ENCODE measurements at places on chromosomes 1 and 21.

- no peak for DNase-seq
These were observed 164.4 kb downstream of the PBX1 start for GRCh38 chr1:164723296-164723798.

- DNase-seq: no peak
These were observed 5.0 kb upstream of the CHD5 start for GRCh38 chr1:6185151-6185550.

- peak; percentile 83 for DNase-seq
These were observed 100.7 kb upstream of the SLC25A33 start for GRCh38 chr1:9438431-9439073.

DNA sequence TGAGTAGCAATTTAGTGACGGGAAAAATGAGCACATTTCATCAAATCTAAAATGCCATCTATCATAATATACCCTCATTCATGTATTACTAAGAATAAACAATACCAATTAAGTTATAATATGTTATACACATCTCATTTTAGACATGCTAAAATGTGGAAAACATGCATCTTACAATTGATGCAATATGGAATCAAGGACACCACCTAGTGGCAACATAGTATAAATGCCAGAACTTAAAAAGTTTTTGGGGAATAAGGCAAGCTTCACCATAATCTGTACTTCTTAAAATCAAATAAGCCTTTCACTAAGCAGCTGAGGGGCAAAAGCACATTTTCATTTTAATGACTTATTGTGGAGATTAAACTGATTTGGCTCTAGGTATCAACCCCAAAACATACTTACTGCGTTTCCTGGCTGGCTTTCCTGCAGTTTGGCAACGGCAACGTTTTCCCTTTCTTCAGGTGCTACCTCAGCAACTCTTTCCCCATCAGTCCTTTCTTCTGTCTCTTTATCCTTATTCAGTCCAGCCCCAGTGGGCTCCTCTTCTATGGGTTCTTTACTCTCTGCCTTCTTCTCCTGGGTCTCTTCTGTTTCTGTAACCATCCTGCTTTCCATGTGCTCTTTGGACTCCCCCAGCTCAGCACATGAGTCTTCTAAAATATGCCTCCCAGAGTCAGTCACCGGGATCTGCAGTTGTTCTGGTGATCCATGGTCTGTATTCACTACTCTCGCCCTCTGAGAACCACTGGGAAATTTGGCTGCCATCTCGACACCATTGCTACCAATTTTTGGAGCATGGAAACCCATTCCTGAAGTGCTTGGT lies 11.4 kb downstream of the SDE2 start:
- peak; percentile 58 for DNase-seq

GRCh38 chr1:7383671-7384520 lies 387.2 kb upstream of the VAMP3 start:
- no peak for DNase-seq

DNA sequence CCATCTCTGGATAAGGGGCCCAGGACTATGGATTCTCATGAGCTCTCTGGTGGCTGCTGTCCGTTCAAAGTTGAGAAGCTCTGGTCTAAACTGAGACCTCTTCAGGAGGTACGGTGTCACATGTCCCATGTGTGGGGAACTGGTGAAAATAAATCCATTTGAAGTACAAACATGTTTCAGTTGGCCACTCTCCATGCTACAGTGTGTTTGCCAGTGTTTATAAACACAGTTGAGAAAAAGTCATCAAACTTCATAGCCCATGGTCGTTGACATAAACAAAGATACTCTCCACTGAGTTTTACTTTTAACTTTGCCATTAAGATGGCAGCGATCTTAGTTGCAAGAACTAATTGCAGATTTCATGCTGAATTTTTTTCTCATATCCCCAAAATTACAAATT lies 72.8 kb downstream of the PSMG1 start:
- DNase-seq: no peak

- no peak for DNase-seq
These were observed 21.3 kb upstream of the PRSS38 start for GRCh38 chr1:227793948-227794816.

DNA sequence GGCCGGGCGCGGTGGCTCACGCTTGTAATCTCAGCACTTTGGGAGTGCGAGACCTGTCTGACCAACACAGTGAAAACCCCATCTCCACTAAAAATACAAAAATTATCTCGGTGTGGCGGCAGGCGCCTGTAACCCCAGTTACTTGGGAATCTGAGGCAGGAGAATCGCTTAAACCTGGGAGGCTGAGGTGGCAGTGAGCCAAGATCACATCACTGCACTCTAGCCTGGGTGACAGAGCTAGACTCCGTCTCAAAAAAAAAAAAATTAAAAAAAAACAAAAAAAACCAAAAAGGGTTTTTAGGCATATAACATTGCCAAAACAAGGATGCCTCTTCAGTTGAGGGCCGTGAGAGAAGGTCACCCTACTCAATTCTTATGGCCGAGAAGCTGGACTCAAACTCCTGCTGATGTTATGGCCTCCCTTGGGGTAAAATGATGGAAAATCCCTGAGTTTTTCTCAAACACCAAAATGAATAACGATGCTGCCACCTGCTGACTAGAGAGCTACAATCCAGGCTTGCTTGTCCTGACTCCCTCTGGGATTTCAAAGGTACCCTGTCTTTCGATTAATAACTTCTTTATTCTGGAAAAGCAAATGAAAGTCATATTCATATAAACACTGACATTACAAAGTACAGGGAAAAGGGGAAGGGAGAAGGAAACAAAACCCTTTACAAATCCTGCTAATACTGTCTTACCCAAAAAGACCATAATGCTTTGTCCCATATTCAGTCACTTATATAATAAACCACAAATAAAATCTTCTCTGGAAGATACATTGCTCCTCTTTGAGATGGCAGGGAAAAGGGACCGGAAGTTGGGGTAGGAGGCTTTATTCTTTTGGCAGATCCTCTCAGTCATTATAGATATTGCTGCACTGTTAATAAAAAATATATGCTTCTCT lies 10.7 kb downstream of the RAB42 start:
- DNase-seq: peak; percentile 61

DNA sequence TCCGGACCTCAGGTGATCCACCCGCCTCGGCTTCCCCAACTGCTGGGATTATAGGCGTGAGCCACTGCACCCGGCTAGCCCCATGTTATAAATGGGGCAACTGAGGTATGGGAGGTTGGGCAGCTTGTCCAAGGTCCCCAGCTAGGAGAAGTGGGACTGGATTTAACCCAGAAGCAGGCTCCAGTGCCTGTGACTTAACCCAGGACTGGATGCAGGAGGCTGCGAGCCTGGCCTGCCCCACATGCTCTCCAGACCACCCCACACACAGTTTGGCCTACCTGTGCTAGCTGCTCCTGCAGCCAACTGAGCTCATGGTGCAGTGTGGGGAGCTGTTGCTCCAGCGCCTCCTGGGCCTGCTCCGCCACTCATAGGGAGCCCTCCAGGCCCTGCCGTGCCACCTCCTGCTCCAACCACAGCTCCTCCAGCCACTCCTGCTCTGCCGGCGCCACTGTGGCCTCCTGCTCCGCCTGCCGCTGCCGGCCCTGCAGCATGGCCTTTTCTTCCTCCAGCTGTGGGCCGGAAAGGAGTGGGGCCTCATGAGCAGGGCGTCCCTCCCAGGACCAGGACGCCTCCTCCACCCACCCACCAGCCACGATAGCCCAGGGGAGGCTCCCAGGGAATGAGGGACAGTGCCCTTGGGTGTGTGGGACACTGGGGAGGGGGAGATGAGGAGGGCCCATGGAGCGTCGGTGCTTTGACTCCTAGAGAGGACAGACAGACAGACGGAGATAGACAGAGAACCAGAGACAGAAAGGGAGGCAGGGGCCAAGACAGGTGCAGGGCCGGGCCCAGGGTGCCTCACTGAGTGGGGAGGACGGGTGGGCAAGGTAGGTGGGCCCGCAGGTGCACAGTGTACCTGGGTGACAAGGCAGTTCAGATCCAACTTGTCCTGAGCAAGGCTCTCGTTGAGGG lies 12.4 kb upstream of the NBPF1 start:
- DNase-seq: no peak

DNA sequence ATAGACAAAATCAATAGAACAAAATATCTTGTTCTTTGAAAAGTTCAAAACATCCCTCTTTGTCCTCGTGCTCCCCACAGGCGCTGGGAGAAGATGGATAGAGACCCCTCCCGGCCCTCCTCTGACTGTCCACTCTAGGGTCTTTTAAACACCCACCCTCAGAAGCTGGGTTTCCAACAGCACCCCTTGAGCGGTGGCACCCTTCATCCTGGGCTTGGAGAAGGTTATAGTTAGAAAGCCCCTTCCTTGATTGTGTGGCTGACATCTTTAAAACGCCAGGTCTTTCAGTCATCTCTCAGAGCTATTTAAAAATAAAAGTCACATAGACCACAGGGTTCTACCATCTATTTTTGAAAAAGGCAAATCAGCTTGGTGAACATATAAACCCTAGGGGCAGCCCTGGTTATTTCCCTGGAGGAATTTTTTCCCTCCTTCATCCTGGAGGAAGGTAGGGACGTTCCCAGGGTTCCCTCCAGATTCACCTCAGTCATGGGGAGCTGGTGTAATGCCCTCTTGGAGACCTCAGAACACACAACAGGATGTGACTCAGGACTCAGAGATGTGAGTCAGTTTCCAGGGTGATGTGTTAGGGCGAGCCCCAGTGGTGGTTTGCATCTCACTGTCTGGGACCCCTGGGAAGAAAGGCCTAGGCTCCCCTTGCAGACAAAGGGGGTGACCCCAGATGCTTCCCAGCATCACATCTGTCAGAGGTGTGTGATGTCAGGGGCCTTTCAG lies 138.5 kb downstream of the CLIC6 start:
- peak; percentile 90 for DNase-seq

- DNase-seq: no peak
These were observed 14.4 kb downstream of the ABCG1 start for GRCh38 chr21:42233067-42233961.

DNA sequence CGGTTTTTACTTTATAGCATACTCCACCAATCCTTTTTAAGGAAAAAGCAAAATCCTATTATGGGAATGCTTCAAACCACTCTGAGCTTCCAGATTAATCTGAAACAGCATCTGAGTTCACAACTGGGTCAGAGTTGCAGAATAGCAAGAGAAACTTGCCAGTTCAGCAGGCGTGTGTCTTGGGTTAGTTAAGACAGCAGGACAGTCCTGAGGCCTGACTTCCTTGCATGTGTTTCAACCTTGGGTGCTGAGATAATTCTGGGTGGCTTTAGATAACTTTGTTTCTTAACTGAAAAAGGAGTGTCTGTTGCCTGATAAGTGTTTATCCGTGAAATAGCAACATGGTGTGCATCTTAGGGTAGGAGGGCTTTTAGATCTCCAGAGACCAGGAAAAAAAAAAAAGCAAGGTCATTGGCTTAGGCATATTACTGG lies 169.2 kb downstream of the DHRS3 start:
- no peak for DNase-seq

GRCh38 chr1:29105822-29106221 lies 17.9 kb downstream of the TMEM200B start:
- DNase-seq: no peak

- DNase-seq: peak; percentile 11
These were observed 16.8 kb downstream of the TNFSF4 start for GRCh38 chr1:173190101-173190936.

DNA sequence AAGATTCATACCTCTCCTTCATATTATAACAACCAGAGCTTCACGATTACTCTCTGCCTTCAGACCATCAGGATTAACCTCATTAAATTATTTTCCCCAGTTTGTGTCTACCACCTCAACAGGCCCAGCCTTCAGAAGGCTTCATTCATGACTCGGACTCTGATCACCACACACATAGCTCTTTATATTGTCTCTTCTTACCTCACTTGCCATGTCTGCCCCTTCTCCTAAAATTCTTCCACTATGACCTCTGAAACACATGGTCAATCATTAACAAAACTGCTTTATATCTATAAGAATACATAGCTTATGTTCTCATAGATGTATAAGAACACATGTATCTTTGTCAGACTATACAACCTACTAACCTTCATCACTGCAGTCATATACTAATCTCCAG lies 79.8 kb downstream of the USP1 start:
- no peak for DNase-seq

- DNase-seq: no peak
These were observed 214.9 kb downstream of the HLX start for GRCh38 chr1:221093903-221094791.

GRCh38 chr21:26142363-26142762 lies 28.2 kb downstream of the APP start:
- no peak for DNase-seq

GRCh38 chr1:164296172-164296571 lies 262.8 kb upstream of the PBX1 start:
- DNase-seq: no peak

GRCh38 chr1:25616987-25617624 lies 515 bp downstream of the MAN1C1 start:
- DNase-seq: no peak

- DNase-seq: no peak
These were observed 41.8 kb downstream of the S100B start for GRCh38 chr21:46562964-46563607.

DNA sequence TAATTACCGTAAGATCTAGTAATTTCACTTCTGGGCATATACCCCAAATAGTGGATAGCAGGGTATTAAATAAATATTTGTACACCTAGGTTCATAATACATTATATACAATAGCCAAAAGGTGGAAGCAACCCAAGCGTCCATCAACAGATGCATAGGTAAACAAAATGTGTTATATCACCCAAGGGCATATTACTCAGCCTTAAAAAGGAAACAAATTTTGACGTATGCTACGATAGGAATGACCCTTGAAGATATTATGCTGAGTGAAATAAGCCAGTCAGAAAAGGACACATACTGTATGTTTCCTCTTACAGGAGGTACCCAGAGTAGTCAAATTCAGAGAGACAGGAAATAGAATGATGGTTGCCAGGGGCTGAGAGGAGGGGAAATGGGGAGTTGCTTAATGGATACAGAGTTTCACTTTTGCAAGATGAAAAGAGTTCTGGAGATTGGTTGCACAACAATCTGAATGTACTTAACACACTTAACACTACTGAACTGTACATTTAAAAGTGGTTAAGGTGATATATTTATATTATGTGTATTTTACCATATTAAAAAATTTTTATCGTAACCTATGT lies 36.6 kb upstream of the KCTD3 start:
- DNase-seq: no peak

DNA sequence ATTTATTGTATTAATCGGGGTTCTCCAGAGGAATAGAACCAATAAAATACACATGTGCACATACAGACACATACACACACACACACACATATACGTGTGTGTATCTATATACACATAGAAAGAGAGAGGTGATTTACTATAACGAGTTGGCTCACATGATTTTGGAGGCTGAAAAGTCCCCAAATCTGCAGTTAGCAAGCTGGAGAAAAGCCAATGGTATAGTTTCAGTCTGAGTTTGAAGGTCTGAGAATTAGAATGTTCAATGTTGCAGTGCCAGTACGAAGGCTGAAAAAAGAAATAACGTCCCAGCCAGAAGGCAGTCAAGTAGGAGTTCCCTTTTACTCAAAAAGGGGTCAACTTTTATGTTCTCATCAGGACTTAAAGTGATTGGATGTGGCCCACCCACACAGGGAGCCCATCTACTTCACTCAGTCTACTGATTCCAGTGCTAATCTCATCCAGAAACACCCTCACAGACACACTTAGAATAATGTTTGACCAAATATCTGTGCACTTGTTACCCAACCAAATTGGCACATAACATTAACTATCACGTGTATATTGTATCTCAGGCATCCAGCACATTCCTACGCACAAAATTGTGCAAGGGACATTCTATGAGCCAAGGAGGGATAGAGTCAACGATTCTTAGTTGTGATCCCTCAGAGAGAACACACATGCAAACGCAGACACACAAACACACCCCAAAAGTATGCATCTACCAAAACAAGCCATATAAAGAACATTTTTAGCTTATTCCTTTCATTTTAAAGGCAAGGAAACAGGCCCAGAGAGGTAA lies 195.5 kb upstream of the DUSP10 start:
- DNase-seq: no peak

GRCh38 chr1:151620286-151620685 lies 8.4 kb downstream of the SNX27 start:
- no peak for DNase-seq
